NCI-H1436 treated with DMSO at 0.1 percent for 48 hours (cell line): ENCODE measurements at places on chromosomes 4 and X.

DNA sequence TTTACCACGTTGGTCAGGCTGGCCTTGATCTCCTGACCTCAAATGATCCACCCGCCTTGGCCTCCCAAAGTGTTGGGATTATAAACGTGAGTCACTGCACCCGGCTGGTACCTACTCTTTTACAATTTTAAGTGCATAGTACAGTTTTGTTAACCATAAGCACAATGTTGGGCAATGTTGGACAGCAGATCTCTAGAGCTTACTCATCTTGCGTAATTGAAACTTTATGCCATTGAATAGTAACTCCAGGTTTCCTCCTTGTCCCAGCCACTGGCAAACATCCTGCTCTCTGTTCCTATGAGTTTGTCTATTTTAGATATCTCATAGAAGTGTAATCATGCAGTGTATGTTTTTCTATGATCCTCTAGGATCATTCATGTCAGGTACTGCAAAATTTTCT lies 9.3 kb upstream of the CPE start:
- DNase-seq = no peak

- DNase-seq = no peak
These were observed 1080.4 kb upstream of the INTU start for GRCh38 chr4:126552321-126552720.

- DNase-seq = no peak
These were observed 294.3 kb upstream of the FSTL5 start for GRCh38 chr4:162458051-162458450.

DNA sequence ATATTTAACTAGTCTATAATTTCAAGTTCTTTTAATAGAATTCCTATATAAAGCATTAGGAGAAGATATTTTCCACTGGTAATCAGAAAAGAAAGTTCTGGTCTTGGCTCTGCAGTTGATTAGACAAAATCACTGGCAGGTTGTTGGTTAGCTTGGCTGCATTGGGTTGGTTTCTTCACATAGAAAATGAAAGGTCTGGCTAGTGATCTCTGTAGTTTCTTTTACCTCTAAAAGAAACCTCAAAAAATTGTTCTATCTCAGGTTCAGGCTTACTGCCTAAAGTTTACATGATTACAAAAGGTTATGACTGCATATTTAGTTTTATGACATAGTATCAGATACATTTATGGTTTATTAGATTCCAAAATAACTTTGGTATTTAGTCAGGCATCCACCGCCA lies 95.8 kb upstream of the NAP1L5 start:
- DNase-seq = no peak

GRCh38 chr4:1952058-1952700 lies 56.6 kb downstream of the NELFA start:
- no peak for DNase-seq

GRCh38 chr4:159117968-159118367 lies 15.1 kb downstream of the RAPGEF2 start:
- no peak for DNase-seq

GRCh38 chr4:187501731-187502130 lies 493.8 kb upstream of the ZFP42 start:
- DNase-seq = no peak

DNA sequence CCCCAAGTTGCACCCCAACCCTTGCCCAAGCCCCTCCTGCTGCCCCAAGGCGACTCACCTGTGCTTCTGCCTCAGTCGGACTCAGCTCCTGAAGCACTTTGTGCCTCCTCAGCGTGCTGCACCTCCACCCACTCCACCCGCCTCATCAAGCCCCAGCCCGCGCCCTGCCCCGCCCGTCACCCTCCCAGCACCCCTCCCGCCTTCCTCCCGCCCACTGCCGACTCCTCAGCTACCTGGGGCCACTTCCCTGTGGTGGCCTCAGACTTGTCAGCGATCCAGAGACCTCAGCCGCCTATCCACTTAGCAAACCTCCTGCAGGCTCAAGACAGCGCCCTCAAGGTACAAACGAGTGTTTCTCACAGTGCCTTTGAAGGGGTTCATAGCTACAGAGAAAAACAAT lies 19.6 kb upstream of the IQCM start:
- no peak for DNase-seq

DNA sequence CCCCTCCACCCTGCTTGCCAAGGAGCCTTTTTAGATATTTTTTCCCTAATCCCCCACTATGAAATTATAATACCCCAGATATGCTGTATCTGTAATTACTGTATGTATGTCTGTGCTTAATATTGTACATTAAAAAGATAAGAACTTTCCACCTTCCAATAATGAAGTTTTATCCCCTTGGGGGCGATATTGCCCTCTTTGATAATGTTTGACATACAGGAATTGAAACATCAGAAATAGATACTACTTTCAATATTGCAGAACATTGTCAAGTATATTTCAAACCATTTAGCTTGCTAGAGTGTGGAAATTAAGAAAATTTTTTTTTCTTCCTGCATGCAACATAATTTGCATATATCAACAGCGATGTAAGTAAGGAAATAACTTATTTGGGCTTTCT lies 58.9 kb downstream of the NAF1 start:
- no peak for DNase-seq

DNA sequence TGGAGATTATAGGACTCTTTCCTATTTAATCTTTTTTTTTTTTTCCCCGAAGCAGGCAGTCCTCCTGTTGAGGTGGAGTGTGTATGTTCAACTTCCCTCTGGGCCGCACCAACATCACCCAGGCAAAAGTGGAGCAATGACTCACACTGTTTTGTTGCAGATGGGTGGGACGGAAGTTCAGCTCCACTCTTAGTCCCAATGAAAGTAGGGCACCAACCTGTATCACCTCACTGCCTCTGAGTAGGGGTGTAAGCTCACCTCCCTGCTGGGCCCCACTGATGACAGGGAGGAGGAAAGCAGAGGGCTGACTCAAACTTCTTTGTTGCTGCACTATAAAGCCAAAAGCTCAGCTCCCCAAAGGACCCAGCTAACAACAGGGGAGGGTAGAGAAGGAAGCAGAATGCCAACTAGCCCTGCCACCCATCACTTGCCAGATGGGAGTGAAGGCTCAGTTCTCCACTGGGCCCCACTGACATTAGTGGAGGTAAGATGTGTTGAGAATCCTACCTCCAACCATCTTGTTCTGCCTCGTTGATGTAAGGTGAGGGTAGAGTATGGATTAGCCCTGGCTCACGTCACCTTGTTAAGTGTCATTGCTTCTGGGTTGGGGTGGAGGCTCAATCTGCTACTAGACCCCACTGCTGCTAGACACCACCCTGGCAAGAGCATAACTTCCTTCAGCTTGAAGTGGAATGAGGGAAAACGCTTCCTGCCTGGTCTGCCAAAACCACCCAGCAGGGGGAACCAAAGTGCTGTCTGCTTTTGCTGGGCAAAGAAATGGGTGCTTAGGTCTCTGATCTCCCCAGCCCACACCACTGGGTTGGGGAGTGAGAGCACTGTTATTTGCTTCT lies 14.1 kb downstream of the RPS6KA3 start:
- no peak for DNase-seq

- DNase-seq = no peak
These were observed 28.8 kb downstream of the NEK1 start for GRCh38 chr4:169583563-169583962.

- DNase-seq = no peak
These were observed at the start of gene MAMLD1 for GRCh38 chrX:150362599-150363481. Gene MAMLD1 (plus strand): TSS chrX:150363317. CDS start chrX:150445517, 82,200 bp downstream.

DNA sequence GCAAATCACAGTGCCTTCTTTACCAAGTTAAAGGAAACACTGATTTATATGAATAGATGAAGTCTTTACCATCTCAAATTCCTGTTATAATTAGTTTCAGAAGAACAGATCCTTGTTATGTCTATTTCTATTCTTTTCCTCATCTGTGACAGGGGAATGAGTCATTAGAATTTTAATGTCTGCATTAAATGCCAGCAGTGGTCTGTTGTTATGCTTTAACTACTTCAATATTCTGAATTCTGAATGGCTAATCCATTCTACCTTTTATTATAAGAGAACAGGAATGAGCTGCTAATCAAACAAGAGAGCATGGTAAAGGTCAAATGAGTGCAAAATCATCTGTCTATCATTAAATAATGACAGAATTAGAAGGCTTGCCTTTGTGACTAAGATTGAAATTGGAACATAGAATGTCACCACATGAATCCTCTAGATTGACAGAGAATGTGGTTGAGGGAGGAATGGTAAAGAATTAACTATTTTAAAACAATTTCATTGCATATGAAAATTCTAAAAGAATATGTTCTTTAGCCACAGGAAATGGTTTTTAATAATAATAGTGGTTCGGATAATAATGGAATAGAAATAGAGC lies 935.5 kb downstream of the ADGRL3 start:
- no peak for DNase-seq

DNA sequence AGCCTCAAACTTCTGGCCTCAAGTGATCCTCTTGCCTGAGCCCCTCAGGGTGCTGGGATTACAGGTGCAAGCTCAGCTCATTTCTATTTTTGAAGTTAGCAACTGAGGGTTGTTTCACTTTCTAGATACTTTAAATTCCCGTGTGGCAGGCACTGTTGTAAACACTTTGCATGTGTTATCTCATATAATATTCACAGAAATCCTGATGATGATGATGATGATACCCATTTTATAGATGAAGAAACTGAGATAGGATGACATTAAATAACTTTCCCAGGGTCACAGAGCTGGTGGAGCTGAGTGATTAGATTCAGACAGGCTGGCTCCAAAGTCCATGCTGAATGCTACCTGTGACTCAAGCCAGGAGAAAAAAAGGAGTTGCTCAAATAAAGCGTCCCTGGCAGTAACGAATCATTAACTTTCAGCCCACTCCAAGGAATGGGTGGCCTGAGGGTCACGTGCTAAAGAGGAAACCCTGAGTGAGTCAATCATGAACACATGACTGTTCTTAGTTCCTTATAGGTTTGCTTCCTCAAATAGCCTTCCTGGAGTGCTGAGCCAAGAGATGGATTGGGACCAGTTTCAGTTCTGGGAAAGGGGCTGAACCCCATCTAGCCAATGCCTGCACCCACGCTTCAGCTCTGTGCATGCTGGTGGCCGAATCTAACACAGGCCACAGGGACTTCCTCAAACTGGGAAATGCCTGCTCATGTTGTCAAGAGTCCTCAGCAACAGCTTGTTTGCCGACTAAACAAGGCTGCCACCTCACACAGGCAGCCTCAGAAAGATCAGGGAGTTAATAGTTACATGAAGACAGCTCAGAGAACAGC lies 52.8 kb downstream of the RBM47 start:
- no peak for DNase-seq

- DNase-seq = no peak
These were observed 1.9 kb downstream of the TMEM164 start for GRCh38 chrX:110004731-110005369.

- no peak for DNase-seq
These were observed 60.8 kb downstream of the MTMR1 start for GRCh38 chrX:150753968-150754367.

DNA sequence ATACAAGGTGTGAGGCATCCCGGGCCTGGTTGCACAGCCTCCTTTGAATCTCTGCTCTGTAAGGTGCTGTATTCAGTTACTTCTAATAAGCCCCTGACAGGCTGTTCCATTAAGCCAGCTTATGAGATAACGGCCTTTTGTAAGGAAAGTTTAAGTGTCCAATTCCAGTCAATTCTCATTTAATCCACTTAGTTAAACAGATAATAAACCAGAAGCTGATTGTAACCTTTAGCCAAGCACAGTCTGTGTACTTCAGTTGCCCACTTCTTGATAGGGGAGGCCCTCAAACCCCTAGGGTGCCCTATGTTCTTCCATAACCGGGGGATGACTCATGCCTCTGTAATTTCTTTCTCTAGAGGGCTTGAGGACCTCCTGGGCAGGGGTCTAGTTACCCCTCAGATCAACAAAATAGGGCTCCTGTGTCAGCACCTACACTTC lies 63.4 kb downstream of the RASL11B start:
- no peak for DNase-seq

DNA sequence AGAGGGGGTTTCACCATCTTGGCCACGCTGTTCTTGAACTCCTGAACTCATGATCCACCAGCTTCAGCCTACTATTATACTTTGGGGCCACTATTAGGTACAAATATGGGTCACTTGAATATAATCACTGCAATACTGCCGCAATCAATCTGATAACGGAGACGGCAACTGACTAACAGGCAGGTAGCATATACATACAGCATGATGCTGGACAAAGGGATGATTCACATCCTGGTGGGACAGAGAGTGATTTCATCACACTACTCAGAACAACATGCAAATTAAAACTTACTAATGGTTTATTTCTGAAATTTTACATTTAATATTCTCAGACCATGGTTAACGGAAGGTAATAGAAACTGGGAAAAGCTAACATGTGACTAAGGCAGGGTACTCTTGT lies 10.9 kb downstream of the LRBA start:
- DNase-seq = no peak

DNA sequence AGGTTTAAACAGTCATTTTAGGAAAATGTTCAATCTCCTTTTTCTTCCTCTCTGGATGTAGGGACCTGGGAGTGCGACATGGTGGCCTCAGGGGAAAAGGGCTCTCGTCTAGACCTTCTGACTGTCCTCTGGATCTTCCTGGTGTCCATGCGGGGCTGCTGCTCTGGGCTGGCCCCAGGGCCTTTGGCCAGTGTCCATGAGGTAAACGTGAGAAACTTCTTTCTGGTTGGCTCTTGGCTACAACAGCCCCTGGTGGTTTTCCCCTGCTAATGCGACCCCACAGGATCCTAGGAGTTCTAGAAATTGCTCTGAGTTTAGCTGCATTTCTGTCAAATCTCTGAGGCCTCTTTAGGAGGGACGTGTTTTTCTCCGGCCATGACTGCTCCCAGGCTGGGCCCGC lies 85.7 kb downstream of the MFAP3L start:
- DNase-seq = no peak

DNA sequence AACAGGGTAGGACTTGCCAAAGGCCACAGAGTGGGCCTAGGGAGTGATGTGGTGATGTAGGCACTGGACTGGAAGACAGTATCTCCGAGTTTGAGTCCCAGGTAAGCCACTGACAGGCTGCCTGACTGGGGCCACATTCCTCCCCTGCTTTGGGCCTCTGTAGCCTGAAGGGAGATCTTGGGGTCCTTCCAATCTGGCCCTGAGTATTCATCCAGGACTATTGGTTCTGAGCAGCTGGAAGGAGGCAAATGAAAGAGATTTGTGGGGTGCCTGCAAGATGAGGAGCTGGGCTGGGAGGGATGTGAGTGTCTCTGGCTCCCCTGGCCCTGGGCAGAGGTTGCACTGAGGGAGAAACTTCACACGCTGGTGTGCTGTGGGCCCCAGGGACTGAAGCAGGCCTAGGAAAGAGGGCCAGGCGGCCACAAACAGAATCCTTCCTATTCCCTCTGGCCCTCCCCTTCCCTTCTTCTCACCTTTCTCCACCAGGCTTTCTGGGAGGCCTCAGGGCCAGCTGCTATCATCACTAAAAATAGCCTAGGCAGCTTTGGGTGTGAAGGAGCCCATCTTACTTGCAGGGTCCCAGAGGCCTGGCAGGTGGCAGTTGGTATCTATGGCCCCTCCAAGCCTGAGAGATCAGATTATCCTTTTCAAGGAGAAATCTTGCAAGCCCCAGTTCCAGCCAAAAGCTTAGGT lies 70.1 kb downstream of the PJA1 start:
- no peak for DNase-seq

GRCh38 chrX:153590961-153591956 lies 7.7 kb downstream of the CCNQ start:
- no peak for DNase-seq
